ENCODE measurements at places on chromosomes 12 and 14.

DNA sequence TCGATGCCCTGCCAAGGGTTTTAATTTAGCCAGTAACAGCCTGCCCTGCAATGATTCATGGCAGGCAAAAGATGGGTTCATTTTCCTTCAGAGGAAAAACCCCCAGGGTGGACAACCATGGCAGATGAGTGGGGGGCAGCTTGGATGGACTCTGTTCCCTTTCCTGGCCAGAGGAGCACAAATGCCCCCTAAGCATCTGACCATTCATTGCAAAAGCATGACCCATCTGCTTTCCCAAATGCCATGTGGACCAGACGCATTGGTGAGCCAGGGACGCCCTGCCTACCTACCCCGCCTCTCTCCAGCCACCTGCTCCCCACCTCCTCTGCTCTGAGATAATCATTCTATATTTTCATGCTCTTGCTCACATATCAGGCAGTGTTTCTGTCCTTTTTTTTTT lies 281.9 kb downstream of the DPF3 start:
- DNase-seq: no peak

- no peak for DNase-seq
Measured at GRCh38 chr12:121807642-121808347, 4.0 kb downstream of the SETD1B start.

- DNase-seq: no peak
Measured at GRCh38 chr12:4943067-4943937, 33.6 kb downstream of the KCNA1 start.

DNA sequence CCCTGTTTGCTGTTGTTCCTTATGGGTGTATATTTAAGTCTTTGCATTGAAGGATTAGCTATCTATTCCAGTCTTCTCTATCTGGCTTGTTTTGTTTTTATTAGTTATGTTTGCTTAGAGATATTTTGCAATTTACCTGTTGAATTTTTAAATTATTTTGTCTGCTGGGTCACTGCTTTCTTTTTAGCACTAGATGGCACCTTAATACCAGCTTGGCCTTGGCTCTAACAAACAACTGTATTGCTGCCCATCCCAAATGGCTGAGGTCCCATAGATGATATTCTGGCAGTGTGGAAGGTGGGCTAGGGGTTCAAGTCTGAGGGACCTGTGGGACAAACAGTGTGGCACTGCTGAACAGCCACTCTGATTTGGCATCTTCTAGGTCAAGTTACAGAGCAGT lies 144.0 kb upstream of the FBXO33 start:
- no peak for DNase-seq

DNA sequence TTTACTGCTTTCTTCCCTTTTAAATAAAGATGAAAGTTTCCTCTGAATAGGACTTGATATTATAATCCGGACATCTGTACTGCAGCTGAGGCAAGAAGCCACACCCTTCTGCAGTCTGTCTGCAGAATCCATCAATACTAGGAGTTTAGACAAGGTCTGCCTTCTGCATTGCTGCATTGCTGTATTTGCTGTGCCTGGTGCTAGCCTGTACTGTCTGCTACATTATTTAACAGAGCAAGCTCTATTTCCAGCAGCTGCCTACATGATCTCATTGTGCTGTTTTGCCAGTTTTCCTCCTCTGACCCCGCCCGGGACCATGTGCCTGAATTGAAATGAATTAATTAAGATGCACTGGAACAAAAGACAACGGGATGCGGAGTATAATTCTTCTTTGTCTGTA lies 1.7 kb downstream of the TUBA1A start:
- no peak for DNase-seq

GRCh38 chr12:65536876-65537681 lies 258.6 kb downstream of the MSRB3 start:
- no peak for DNase-seq

- no peak for DNase-seq
Measured at GRCh38 chr12:2306735-2307134, 253.9 kb downstream of the CACNA1C start.

GRCh38 chr14:61480704-61481285 lies 159.4 kb downstream of the PRKCH start:
- no peak for DNase-seq

DNA sequence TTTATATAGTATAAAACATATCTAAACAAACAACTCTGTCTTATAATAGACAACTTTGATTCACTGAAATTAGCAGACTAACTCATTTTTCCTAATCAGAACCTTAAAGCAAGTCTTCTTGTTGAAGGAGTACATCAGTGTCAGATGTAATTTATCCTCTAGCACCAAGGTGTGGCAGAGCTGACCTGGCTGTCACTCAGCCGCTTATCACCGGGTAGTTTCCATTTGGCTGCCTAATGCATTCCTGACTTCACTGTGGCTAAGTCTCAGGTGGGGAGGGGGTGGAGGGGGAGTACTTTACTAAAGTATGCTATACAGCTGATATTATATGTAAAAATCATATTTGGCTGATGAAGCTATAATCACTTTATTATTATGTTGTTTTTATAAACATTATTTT lies 339.9 kb upstream of the RGS6 start:
- DNase-seq: no peak

DNA sequence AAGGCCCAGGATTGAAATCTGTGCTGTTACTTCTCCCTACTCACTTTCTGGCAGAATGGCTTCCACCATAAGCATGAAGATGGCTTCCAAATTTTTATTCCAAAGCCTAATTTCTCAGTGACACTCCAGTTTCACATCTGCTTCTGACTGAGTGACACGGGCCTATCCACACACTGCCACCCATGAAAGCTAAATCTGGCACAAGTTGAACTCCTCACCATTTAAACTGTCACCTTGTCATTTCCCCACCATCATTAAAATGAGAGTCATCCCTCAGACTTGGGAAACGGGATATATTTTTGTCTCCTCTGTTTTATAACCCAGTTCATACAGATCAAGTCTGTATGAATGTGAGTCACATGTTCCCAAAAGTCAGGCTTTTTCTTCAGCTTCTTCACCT lies 77.1 kb downstream of the MGST1 start:
- no peak for DNase-seq

- peak; percentile 8 for DNase-seq
Measured at GRCh38 chr14:42224053-42224888, 617.6 kb downstream of the LRFN5 start.

- DNase-seq: no peak
Measured at GRCh38 chr12:63382930-63383329, 231.9 kb upstream of the AVPR1A start.

DNA sequence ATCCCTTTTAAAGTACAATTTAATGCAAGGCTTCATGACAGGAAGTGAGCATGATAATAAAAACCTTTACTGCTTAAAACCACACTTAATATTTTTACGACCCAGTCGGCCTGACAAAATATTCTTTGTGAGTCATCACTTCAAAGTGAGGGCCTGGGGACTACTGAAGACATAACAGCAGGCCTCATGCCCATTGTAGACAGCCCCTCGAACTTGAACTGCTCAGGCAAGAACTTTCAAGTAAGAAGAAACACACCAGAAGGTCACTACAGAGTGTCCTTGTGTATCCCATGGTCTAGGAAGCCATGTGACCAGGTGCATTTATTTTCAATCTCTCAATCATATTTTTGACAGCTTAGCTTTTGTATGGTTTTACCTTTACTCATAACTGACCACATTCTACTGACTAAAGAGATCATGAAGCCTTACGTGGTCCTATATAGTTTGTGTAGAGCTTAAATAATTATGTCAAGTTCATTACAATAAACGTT lies 61.4 kb upstream of the MANSC4 start:
- no peak for DNase-seq

- DNase-seq: no peak
Measured at GRCh38 chr12:56808954-56809353, 45.8 kb downstream of the HSD17B6 start.

- no peak for DNase-seq
Measured at GRCh38 chr12:78970041-78970440, 105.5 kb downstream of the SYT1 start.

- no peak for DNase-seq
Measured at GRCh38 chr14:60563113-60563512, 54.2 kb downstream of the SIX6 start.

DNA sequence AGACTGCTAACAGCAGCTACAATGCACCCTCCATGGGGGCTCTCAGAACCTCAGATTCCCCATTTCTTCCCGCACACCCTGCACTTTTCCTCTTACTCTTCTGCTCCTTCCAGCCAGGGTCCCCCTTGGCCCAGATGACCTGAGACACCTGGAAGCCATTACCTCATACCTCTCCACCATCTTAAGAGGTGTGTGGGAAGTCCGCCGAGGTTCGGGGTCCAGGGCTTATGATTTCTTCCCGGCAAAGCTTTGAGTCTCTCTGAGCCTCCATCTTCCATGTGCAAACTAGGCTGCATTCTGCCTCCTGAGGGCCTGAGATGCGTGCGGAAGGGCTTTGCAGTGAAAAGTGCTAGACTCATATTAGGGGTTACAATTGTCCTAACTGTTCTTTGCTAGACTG lies 5.3 kb downstream of the GSC start:
- DNase-seq: no peak

DNA sequence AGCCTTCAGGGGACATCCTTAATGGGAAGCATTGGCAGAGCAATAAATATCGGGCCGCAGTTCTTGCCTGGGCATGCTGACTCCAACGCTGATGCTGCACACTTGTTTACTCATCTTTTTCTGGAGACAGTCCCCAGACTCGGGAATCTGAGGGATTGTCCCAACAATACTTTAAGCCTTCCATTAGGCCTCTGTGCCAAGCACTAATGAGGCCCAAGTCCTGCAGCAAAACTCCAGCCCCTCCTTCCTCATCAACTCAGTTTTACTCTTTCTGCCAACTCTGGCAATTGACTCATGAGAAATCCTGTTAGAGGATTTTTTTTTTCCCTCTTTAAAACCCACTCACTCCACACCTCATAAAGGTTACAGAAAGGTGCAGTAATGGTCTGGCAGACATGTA lies 233.4 kb upstream of the PELI2 start:
- DNase-seq: no peak

GRCh38 chr12:56487448-56488040 lies 417 bp downstream of the GLS2 start:
- DNase-seq: no peak

DNA sequence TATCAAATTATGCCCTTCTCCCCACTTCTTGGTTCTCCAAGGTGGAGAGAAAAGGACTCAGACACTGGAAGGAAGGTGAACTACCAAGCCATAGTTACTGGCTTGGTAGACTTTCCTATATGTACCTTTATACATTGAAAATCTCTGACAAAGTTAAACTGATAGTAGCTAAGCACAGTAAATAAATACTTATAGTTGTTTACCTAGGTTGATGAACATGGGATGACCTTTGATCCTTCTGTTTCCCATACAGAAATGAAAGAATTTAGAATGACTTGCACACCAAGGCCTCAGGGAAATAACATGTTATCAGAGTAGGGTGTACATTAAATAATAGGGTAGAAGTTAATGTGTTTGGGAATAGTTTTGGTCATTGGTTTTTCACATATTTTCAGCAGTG lies 6.7 kb downstream of the ARHGAP5 start:
- no peak for DNase-seq

- peak; percentile 25 for DNase-seq
Measured at GRCh38 chr12:88433997-88434703, 146.1 kb downstream of the KITLG start.

- DNase-seq: no peak
Measured at GRCh38 chr14:89258728-89259273, 158.2 kb downstream of the FOXN3 start.

GRCh38 chr12:114355389-114356088 lies 50.4 kb downstream of the TBX5 start:
- no peak for DNase-seq

GRCh38 chr12:72276181-72276805 lies 4.1 kb downstream of the TRHDE start:
- no peak for DNase-seq

- no peak for DNase-seq
Measured at GRCh38 chr12:16504200-16504599, 101.8 kb downstream of the LMO3 start.

All from CMK (cell line).